ENCODE measurements at places on chromosomes 11 and 22.
A peak's percentile ranks its signal among the peaks of the same experiment; 100 is the strongest.

DNA sequence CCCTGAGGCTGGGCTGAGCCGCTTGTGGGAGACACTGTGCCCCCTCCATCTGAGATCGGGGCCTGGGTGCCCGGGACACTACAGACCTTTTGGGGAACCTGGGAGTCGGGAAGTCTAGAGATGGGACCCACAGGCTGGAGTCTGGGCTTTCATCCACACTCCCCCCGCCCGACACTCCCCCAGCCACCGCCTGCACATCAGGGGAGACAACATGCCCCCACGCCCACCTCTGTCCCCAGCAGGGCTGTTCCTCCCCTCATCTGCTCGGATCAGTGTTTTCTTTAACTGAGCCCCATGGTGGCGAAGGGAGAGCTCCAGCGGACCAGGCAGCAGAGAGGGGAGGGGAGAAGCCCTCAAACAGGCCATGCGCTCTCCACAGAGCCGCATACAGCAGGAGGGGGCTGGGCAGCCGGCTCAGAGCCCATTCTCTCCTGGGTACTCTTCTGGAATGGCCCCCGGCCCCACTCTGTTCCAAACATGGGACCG, 174.7 kb downstream of the IGLL1 start:
- no peak for DNase-seq

- DNase-seq = no peak
Measured at GRCh38 chr11:66716996-66717395, 12.0 kb downstream of the SPTBN2 start.

DNA sequence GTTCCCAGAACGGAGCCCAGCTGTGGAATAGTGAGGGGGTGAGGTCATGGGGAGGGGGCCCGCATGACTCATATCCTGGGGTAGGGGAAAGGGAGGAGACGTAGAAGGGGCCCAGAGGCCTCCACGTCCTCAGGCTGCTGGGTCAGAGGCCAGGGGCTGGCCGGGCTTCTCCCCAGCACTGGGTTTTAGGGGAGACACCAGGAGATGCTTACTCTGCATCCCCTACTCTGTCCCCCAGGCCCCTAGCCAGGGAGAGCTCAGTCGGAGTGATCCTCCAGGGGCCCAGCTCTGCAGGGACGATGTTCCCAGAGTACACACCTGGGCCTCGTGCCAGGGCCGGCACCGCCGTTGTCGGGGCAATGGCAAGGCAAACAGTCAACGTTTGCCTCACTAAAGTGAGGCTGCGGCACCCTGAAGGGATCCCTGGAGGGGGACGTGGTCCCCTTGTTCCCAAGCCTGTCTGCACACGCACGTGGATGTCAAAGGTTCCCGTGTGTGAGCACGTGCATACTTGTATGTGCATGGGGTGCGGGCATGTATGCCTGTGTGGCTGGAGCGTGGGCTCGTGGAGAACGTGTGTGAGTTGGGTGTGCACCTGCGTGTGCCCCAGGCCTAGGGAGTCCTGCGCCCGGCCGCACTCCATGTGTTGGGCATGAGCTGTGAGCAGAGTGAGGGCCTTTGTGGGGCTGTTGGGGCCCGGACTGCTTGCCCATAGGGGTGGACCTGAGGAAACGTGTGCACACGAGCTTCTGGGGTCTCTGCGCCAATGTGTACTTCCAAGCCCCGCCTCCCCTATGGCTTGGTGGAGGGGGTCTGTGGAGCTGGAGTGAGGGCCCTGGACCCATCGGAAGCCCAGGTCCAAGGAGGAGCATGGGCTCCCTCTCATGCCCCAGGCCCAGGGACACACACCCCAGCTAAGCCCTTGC, 14.2 kb downstream of the PRR33 start:
- DNase-seq = no peak

DNA sequence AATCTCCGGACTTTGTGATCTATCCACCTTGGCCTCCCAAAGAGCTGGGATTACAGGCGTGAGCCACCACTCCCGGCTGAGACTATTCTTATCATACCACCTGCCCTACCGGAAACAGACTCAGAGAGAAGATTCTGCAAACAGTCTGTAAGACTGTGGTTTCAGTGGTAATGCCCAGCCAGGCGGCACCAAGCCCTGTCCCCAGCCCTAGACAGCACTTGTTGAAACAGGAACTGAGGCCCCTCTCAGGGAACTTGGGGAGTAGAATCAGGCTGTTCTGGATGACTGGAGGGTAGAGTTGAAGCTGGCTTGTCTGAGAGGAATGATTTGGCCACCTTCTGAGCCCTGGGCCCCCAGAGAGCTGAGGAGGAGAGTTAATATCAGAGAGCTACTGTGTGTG, 1.3 kb upstream of the INSC start:
- DNase-seq = peak; percentile 87

DNA sequence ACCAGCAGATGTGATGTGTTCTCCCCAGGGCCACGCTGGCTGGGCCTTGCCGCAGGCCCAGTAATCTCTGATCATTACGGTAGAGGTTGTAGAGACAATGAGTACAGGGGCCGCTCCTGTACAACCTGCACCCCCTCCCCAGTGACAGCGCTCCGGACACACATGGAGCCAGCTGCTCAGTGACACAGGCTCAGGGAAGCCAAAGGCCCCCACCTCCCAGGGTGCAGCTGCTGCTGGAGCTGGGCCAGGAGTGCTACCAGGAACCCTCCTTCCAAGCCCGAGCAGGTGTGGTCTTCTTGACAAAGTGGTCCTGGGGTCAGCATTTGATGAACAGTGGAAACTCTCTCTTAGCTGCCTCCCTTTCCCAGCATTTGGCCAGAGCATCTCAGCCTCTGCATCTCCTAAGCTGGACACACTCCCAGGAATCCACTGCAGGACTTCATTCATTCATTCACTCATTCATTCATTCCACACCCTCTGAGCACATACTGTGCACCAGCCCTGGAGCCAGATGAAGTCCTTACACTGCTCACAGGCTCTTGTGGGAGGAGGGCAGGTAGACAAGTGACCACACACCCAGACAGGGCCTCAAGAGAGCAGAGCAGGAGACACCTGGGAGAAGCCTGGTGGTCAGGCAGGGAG, 49.6 kb upstream of the MPEG1 start:
- no peak for DNase-seq

- no peak for DNase-seq
Measured at GRCh38 chr11:86108890-86109638, 40.2 kb upstream of the PICALM start.

DNA sequence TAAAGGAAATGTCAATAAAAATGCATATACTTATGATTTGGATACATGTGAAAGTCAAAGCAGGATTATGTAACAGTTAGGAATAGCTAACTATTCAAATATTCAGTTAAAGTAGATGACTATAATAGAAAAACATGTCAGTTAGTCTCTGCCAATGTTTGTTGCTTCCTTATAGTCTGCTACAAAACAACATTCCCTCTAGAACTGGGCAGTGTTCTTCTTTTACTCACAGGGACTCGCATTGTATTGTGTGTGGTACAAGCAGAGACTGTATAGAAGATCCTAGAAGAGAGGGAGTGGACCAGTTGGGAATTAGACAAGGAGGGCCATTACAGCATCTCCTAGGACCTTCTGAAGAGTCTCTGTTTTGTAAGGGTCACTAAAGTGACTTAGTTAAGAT, 10.6 kb downstream of the ACAT1 start:
- no peak for DNase-seq

DNA sequence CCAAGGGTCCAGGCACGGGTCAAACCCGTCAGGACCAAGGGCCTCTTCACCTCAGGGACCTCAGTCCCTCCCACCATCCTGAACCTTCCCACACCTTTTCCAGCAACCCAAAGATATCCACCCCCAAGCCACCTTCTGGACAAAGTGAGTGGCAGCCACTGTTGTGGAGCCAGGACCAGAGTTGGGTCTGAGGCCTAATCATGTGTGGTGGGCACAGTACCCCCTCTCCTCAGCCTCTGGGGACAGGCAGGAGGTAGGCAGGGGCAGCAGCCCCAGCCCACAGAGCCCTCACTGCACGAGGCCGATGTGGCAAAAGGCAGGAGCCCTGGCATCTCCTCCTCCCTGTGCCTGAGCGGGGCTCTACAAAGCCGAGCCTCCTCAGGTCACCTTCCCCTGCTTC, 2.5 kb downstream of the KCNJ11 start:
- DNase-seq = no peak

DNA sequence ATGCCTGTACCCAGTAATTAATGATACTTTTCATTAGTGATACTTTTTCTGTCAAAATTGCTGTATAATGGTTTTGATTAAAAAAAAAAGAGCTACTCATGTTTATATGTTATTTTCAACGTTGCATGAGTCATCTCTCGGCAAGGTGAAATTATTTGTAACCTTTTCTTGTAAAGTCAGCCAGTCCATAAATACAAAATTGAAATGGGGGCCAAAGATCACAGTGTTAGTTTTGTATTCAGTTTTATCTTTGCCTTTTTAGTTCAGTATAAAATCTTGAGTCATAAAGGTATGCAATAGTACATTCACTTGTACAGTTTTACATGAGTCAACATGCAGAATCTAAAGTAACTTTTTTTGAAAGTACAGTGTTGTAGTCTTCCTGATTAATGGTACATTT, 4.3 kb downstream of the ARHGEF12 start:
- no peak for DNase-seq

GRCh38 chr11:127461241-127462064, 460.9 kb upstream of the KIRREL3 start:
- DNase-seq = no peak

GRCh38 chr11:3195251-3196160, 23.1 kb downstream of the MRGPRG start:
- DNase-seq = no peak

DNA sequence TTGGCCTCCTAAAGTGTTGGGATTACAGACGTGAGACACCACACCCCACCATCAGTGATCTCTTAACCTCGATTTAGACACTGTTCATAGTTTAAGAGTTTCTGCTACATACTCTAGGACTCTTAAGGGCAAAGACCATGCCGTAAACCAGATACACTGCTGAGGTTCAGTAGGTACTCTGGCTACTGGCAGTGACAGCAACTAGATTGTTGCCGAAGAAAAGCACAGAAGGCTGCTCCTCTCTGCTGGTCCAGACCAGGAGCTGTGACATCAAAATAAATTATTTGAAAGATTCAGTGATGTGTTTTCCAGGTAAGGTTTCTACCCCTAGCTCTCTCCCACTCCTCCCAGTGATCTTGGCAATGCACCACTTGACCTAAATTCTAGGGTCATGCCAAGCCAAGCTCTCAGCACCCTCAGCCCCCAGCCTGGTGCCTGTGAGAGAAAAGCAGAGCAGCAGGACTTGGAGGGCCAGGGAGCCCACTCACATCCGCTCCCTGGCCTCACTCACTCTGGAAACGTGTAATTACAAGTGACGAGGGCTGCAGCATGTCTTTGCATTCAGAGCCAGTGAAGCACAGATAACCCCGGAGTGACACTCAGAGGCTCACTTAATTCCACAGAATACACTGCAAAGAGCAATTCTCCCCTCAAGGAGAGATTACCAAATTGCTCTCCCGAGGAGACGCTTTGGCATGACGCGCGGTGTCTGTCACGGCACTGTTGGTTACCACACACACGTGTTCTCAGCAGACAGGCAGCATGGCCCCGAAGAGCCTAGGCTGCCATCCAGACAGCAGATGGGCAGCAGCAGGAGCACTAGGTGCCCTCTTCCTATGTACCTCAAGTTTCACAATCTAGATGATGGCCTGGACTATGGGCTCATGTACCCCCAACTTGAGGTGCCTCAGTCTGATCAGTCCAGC, 96.9 kb upstream of the PITPNB start:
- no peak for DNase-seq

DNA sequence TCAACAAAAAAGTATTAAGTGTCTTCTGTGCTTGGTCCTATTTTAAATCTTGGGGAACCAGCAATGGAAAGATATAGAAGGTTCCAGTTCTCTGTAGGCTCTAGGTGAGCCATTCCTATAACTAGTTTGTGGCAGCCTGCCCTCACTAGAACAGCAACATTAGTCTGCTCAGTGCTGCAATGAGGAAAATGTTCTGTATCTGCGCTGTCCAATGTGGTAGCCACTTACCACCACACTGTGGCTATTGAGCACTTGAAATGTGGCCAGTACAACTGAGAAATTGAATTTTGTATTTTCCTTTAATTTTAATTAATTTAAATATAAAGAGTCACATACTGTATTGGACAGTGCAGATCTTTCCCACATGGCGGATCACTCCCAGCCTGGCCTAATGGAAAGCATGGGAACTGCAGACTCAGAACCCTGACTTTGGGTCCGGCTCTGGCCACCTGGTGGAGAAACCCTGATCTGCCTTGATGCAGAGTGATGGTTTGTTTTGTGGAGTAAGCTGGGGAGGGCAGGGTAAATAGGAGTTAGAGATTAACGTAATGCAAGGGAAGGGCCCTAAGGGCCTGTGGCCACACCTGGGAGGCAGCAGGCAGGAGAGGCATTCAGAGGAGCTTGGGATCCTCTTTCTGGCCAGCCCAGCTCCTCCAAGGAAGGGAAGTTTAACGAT, 101.0 kb downstream of the ME3 start:
- no peak for DNase-seq

DNA sequence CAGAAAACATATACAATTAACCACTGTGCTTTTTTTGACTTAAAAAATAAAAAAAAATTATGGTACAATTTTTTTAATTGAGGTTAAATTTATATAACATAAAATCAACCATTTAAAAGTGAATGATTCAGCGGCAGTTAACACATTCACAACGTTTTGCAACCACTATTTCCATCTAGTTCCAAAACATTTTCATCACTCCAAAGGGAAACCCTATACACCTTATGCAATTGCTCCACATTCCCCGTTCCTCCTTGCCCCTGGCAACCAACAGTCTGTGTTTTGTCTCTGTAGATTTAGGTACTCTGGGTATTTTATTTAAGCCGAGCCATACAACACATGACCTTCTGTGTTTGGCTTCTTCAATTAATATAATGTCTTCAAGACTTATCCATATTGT, 15.3 kb downstream of the DDI1 start:
- no peak for DNase-seq

GRCh38 chr22:17272511-17272991, 53.3 kb upstream of the ADA2 start:
- DNase-seq = no peak

DNA sequence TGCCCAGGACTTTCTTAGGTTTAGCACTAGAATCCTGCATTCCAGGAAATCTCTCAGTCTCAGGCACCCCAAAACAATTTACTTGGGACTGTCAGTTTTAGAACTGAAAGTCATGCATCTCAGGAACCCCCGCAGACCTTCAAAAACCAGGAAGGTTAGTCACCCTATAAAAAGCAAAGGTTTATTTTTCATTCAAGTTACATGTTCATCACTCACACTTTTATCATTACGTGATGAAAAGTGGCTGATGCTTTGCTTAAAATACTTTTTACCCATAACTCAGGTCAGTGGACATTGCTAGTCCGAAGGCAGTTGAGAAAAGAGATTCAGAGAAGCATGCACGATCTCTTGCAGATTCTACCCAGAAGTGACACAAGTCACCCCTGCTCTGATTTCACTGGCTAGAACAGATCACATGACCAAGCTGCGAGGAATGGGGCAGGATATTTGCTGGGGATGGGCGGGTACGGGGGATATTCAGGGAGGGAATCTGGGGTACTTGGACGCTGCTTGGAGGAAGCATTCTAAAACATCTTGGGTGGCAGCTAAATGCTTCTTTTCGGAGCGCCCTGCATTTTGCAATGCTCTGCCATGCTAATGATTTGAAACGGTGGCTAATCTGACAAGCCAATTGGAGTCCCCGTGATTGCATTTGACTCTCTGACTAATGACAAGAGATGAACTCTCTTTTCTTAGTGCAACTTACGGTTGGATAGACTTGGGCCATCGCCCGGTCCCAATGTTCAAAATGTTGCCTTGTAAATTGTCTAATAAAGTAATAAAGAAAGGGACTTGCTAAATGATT, 110.2 kb downstream of the MIAT start:
- no peak for DNase-seq

- no peak for DNase-seq
Measured at GRCh38 chr11:65976216-65977176, 15.0 kb downstream of the SART1 start.

- DNase-seq = peak; percentile 95
Measured at GRCh38 chr11:60498853-60499252, 6.3 kb downstream of the MS4A12 start.

GRCh38 chr22:18999008-18999407, 62.9 kb upstream of the PRODH start:
- DNase-seq = peak; percentile 4
